ENCODE measurements at places on chromosomes 7 and 10.

DNA sequence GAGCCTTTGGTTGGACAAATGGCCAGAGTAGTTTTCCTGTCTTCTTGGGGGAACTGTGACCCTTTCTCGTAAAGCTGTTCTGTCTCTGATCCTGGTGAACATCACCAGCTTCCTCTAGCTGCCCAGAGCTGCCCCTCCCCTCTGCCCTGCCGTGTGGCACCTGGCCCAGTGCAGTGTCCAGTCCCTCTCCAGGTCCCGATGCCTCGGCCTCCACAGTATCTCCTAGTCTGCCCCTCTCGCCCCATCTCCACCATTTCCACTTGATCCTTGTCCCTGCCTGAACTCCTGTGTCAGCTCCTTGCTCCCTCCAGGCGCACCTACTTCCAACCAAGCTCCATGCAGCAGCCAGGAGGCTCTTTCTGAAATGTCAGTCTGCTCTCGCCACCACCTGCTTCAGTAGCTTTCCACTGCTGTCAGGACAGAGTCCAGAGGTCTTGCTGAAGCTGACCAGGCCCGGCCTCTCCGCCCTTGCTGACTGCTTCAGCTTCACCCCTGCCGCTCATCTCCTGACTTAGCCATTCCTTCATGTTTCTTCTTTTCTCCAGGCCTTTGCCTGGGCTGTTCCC, 133.6 kb downstream of the GRK5 start:
- no peak for DNase-seq

- no peak for DNase-seq
Observed at GRCh38 chr7:100886936-100887515, 2.5 kb downstream of the UFSP1 start.

- DNase-seq = no peak
Observed at GRCh38 chr7:2938514-2939192, 94.5 kb upstream of the GNA12 start.

GRCh38 chr10:129950676-129951075, 13.4 kb downstream of the EBF3 start:
- DNase-seq = no peak

GRCh38 chr10:59362144-59362958, at the start of gene FAM13C:
Gene FAM13C (minus strand): TSS chr10:59362549. CDS start chr10:59362460, 89 bp downstream.
- DNase-seq = peak; percentile 69

DNA sequence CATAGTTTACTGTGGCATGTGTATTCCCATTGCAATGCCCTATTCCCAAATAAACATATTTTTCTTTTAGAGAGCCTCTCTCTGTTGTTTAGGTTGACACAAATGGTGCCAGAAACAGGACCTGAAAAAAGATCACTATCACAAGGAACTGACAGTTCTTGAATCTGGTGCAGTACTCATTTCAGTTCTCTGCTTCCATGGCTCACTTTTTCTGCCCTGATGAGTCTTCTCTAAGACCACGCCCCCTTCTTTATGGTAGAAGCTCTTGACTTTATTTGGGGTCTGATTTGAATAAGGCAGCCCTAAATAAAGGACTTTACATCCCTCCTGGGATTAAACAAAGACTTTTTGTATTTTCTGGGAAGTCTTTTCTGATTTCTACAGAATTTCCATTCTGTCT, 3.5 kb upstream of the CCDC126 start:
- DNase-seq = no peak

DNA sequence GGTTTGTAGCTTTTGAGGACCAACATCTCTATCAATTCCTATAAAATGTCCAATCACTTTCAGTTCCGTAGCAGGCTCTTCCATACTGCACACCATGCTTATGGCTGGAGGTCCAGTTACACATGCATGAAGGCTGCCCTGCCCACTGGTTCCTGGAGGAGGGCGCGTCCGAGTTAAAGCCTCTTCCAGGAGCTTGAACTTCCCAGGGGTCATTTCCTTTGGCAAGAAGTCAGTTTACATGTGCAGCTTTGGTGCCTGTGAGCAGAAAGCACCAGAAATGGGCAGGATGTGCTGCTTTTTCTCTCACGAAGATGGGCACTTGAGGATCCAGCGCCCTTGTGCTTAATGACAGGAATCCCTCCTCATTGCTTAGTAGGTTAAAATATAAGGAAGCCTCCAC, 17.6 kb upstream of the PHYH start:
- peak; percentile 11 for DNase-seq

DNA sequence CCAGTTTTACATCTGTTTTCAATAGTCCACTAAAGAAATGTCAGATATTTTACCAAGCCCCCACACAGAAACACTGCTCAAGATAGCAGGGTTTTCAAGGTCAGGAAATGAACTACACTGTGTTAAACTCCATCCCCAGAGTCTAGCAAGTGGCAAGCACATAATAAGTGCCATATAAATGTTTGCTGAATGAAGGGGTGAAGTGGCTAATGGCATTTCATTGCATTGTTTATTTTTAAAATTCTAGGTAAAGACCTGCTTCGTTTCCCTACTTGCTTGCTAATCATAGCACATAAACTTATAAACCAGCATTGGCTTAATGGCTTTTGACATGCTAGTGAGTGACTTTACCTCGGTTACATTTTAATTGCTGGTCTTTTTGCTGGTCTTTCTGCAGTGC, 322.6 kb downstream of the GRID1 start:
- no peak for DNase-seq

DNA sequence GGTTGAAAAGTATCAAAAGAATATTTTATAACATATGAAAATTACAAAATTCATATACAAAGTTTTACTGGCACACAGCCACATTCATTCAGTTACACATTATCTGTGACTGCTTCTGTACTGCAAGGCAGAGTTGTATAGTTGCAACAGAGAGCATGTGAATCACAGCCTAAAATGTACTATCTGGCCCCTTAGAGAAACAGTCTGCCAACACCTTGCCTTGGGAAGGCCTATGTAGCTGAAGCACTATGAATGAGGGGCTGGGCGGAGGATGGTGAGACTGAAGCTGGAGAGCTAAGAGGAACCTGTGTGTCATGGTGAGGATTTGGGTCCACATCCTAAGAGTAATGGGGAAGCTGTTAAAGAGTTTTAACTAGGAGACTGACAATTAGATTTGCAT, 35.7 kb downstream of the PDZD8 start:
- no peak for DNase-seq

DNA sequence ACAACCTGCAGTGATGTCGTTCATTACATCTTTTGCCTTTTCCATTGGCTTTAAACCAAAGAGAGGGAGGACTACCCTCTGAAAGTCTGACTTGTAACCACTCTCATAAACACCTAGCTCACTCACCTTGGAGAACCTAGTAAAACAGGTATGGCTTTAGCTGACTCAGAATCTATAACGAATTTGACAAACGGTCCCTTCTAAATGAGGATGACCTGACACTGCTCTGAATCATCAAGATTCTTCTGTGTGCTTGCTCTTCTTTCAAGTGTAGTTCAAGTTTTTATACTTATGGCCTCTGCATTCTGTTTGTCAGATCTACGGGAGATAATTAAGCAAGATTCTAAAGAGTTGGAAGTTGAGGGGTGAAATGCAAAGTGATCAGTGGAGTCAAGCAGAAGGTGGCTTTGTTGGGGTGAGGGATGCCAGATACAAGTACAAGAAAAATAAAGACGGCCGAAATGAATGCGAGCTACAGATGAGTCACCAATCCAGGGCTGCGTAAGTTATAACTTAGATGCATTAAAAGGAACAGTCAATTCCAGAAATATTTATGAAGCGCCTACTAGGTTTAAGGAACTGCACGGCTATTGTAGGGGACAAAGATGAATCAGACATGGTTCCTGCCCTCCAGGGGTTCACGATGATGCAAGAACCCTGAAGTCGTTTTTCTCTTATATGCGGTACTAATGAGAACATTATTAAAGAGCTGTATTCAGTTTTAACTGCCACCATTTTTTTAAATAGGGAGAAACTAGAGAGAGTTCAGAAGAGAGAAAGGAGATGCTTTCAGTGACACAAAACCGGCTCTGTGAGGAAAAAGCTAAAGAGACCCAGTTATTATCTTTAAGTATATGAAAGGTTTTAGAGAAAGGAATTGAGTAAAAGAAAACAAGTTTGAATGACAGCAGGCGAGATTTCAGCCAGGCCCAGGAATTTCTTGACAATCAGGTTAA, 6.5 kb downstream of the HIPK2 start:
- no peak for DNase-seq

DNA sequence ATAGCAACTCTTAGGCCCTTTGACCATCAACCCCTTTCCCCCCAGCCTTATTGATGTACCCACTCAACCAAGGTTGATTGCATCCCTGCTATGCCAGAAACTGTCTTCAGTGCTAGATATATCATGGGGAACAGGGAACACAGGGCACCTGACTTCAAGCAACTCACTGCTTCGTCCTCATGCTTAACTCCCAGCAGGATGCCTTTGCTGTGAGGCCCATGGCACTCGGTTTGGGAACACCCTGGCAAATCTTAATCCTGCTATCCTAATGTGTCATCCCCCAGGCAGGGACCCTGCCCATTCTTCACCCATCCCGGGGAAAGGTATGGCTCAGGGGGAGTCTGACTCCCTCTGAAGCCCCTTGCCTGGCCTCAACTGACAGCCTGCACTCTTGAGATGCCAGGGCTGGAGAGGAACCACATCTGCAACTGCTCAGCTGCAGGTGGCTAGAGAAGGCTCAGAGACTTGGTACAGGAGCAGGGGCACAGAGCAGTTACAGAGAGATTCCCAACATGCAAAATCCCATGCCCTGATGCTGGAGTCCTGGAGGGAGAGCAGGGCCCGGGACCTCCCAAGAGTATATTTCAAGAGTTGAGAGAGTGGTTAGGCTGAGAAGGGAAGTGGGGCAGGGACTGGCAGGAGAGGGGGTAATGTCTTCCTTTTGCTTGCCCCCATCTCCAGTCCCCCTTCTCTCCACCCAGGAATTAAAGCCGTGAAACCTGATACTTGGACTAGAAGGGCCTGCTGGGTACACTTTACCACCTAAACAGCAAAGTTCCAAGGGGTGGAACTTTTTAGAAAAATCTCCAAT, 2.4 kb upstream of the UNC5B start:
- DNase-seq = no peak

DNA sequence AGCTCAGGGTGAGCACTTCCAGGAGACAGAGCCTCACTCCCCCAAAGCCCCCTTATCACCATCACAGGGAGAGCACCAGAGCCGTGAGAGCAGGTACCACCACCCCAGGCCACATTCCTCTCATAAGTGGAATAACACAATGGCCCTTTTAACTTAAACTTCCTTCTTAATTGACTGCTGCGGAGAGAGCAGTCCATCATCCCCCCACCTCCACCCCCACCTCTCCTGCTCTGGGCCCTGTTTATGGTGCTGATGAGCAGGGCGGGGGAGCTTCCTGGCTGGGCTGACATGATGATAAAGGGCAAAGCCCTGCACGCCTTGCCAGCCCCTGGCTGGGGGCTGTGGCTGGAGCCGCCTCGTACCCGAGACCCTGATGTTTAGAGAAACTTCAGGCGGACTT, 81.4 kb upstream of the PODXL start:
- no peak for DNase-seq

- DNase-seq = no peak
Observed at GRCh38 chr10:1289591-1289990, 233.4 kb downstream of the WDR37 start.

DNA sequence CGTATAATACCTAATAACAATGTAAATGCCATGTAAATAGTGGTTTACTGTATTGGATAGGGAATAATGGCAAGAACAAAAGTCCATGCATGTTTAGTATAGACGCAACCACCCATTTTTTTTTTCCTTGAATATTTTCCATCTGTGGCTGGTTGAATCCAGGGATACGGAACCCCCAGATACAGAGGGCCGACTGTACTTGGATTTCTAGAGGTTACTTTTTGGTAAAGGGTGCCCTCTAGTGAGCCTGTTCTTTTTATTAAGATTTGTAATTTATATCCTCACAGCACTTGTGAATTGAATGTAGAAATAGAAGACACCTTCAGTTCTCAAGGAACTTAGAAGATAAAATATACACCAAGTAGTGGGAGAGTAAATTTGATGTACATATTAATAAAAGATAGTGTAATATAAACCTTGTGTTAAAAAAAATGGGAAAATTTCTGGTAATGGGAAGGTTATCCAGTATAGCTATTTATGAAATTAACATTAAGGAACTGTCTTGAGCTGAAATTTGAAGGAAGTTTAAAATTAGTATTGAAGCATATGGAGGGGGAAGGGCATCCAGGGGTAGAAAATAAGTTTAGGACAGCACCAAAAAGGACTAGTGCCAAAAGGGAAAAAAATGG, 32.0 kb downstream of the EXOC6 start:
- no peak for DNase-seq

DNA sequence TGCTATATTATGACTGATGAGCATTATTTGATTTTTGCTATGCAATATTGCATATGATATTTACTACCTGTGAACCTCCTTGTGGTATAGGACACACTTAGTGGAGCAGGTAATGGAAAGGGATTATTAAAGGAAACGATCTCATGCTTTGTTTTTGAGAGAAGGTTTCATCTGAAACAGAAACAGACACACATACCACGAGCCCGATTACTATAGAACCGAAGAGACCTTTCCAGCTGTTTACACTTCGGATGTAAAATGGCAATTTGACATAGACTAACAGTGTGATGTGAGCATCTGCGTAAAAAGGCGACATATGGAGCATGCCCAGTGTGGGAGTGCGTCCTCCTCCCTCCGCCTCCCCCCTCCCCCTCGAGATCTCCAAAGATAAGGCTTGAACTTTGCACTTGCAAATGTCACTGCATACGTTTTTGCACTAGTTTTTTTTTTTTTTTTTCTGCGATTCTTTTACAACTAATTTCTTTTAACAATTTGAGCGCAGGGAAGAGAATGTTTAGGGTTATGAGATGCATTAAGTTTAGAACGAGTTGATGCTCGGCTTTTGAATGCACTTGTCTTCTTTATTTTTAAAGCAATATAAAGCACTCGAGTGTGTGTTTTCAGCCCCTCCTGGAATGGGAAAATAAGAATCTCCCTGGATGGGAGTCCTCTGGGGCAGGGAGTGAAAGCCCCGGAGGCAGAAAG, 251.0 kb downstream of the NSUN6 start:
- DNase-seq = no peak

- no peak for DNase-seq
Observed at GRCh38 chr10:84668186-84668763, 339.9 kb downstream of the CCSER2 start.

DNA sequence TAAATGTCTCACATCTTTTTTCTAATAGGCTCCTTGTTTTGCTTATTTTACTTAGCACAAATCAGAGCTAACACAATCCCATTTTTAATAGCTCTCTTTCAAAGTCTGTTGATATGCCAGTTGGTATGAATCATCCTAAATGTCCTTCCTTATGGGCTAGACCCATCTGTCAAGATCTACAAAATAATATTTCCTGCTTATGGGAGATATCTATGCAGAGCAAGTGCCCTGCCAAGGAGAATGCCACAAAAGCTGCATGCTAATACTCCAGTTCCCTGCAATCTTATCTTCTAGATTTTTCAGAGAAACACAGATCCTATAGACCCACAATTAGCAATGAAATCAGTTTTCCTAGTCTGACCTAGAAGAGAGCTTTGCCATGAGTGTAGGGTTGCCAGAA, 230.8 kb upstream of the NPVF start:
- no peak for DNase-seq
